NCI-H1092 (cell line): ENCODE measurements at places on chromosomes 13 and 19.

- DNase-seq, result peak; percentile 83
Measured at GRCh38 chr13:99062593-99062992, 84.7 kb upstream of the DOCK9 start.

GRCh38 chr19:46591870-46592269, 9.3 kb upstream of the CALM3 start:
- DNase-seq, result no peak

DNA sequence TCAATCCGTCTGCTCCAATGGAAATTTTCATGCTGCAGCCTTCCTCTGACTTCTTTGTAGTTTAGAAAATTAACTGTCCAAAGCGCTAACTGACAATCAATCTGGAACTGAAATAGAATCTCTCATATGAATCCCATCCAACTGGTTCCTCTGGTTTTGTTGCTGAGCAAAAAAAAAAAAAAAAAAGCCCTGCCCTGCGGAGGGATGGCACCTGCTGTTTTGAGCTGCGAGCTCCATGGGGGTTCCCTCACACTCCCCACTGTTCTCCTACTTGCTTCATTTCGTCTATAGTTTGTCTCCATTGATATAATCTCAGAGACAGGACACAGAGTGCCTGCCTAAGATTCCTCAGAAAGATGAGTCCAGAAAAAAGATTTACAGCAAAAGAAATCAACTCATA, 33.4 kb downstream of the FAAP24 start:
- DNase-seq, result no peak

DNA sequence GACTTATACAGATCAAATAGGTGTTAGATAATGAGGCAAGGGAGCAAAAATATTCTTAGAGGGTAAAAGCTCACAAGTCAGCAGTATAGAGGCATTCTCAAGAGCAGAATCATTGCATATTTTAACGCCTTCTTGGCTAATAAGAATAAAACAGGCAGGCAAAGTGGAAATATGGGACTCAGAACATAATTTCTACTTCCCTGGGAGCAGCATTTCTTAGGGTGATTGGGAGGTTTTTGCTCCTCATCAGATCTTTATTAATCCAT, 39.6 kb downstream of the LHFPL6 start:
- no peak for DNase-seq

GRCh38 chr13:97423300-97424045, 10.5 kb upstream of the RAP2A start:
- DNase-seq, result no peak

- DNase-seq, result no peak
Measured at GRCh38 chr19:3826163-3826562, 40.0 kb upstream of the MATK start.

GRCh38 chr19:15300533-15301197, 31.7 kb downstream of the BRD4 start:
- no peak for DNase-seq

DNA sequence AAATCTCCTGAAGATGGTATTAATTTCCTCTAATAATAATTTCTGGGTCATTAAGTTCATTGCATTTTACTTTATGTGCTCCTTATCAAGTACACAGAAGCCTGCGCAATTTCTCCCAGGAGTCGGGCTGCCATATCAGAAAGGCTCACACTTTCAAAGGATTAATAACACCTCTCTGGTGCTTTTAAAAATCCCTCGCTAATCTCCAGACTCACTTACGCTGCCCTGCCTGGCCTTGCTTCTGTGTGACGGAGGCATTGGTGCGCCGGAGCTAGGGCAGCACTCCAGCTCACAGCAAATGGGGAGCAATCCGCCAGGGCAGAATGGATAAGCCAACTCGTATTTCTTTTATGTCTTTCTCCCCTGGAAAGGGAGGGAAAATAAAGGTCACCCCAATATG, 300.8 kb downstream of the EFNB2 start:
- DNase-seq, result no peak

GRCh38 chr13:110436276-110436675, 125.2 kb downstream of the RAB20 start:
- no peak for DNase-seq

DNA sequence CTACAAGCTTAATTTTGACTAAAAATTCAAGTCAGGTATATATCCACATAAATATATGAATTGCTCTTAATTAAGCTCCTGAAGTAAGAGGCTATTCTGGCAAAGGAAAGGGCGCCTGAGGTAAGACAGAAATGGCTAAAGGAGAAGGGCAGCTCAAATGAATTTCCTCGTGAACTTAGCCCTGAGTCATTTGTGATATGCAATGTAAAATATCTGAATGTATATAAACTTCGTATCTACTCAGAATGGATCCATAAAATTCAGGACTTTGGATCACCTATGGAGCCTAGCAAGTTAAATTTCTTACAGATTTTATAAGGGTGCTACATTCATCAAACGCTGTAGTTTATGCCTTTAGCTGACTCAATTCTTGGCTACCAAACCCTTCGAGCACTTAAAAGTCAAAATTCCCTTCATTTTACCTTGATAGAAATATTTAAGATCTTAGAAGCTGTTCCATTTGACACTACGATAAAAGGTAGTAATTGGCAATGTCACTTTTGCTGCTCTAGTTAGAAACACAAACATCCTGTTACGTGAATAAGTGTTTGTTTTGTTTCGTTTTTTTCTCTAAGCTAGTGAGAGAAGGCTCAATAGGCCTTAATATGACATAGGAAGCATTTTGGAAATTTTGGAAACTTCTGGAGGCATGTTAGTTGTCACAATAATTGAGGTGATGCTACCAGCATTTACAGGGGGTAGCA, 69.2 kb downstream of the DIAPH3 start:
- no peak for DNase-seq

GRCh38 chr13:70183041-70183440, 74.8 kb upstream of the KLHL1 start:
- DNase-seq, result no peak

- no peak for DNase-seq
Measured at GRCh38 chr19:55913643-55914268, 18.4 kb downstream of the NLRP13 start.

DNA sequence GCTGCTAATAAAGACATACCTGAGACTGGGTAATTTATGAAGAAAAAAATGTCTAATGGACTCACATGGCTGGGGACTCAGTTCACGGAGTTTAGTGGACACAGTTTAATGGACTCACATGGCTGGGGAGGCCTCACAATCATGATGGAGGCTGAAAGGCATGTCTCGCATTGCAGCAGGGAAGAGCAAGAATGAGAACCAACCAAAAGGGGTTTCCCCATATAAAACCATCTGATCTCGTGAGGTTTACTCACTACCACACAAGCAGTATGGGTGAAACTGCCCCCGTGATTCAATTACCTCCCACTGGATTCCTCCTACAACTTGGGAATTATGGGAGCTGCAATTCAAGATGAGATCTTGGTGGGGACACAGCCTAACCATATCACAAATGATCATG, 1181.2 kb downstream of the PCDH9 start:
- DNase-seq, result no peak

GRCh38 chr19:50842130-50842529, 8.8 kb upstream of the KLK15 start:
- no peak for DNase-seq

DNA sequence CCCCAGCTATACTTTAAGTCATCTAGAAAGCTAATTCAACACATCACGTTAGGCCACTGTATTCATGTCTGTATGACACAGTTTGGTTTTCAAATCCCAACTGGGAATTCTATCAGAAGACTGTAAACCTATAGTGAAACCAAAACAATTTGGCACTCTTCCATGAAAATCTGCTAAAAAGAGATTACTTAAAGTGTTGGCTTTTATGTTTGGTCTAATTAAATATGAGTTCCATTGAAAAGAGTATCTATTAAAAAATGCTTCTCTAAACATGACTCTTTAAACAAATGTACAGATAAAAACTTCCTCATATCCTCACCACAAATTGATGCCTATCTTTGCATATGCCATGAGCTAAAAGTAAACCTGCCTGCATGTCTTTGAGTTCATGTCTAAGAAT, 25.4 kb downstream of the PCDH9 start:
- peak; percentile 18 for DNase-seq

- no peak for DNase-seq
Measured at GRCh38 chr19:4164262-4164661, 10.8 kb downstream of the CREB3L3 start.
